ENCODE measurements at places on chromosomes 7 and 10.

- DNase-seq = no peak
Observed at GRCh38 chr10:76195654-76196390, 764.4 kb downstream of the LRMDA start.

GRCh38 chr7:87155788-87156187 is 3.5 kb downstream of the DMTF1 start:
- DNase-seq = no peak

GRCh38 chr10:12097791-12098190 is 29.0 kb downstream of the DHTKD1 start:
- peak; percentile 40 for DNase-seq

GRCh38 chr10:37707829-37708578 is 149.4 kb downstream of the ZNF248 start:
- DNase-seq = no peak

- DNase-seq = no peak
Observed at GRCh38 chr7:128270826-128271272, 29.8 kb downstream of the LEP start.

GRCh38 chr10:102519246-102519825 is 15.6 kb downstream of the SUFU start:
- no peak for DNase-seq

DNA sequence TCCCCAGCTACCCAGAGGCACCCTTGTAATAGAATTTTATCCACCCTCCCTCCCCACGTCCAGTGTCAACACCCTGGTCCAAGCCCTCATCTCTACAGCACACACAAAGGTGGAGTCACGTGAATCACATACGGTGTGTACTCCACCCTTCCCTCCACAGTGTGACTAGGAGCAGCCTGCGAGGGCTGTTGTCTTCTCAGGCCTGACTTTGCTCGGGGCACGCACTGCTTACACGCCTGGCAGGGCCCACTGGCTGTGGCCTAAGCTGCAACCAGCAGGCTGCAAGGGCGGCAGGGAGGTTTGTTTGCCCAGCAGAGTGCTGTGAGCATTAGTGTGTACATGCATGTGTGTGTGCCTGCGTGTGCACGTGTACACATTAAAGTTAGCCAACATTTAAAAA is 93.7 kb downstream of the COBL start:
- DNase-seq = no peak

DNA sequence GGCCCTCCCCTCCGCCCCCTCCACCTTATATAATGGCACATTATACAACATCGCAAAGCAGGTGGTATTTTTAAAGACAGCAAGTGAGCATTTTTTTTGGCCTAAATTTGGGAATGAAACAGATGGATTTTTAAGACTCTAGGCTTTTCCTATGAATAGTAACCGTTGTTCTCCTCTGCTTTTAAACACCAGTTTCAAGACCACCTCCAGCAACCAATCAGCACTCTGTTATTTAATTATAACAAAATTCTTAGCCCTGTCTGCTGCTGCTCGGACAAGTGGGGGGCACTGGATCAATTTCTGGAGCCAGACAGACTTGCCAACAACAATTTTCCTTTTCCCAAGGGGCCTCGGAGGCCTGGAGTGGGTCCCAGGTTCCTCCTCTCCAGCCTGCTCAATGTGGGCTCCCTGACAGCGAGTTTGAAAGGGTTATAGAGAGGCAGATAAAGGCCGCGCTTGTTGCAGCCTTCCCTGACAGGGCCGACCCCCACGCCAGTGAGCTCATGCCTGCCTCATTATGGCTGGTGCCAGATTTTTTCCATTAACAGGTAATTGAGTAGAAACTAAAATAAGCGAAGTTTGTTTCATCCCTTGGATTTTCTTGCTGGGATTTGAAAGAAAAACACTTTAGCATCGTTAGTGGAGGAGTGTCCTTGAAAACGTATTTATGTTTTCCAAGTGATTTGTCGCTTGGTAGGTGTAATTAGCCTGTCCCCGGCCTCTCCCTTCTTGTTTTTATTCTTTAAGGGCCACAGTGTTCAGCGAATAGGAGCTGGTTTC is 227.3 kb downstream of the TCF7L2 start:
- DNase-seq = no peak

DNA sequence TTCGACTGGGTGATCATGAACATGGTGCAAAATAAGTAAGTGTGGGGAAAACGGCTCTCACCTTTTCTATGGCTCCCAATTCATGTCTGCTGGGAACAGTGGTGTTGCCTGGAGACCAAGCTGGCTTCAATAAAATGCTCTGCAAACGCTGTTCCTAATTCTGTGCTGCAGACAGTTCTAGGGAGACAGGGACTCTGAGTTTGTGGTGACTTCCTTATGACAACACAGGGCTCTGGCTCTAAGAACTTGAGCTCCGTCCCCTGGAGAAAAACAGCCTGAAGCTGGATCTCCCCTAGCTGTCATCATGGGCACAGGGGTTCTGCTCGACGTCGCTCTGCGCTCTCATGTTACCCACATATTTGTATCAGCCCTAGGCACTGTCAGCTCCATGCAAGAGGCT is 61.0 kb upstream of the INSYN2A start:
- DNase-seq = no peak

- DNase-seq = peak; percentile 56
Observed at GRCh38 chr7:39504963-39505362, 61.2 kb upstream of the YAE1 start.

GRCh38 chr7:92988051-92988450 is 129.7 kb downstream of the SAMD9 start:
- DNase-seq = peak; percentile 91

DNA sequence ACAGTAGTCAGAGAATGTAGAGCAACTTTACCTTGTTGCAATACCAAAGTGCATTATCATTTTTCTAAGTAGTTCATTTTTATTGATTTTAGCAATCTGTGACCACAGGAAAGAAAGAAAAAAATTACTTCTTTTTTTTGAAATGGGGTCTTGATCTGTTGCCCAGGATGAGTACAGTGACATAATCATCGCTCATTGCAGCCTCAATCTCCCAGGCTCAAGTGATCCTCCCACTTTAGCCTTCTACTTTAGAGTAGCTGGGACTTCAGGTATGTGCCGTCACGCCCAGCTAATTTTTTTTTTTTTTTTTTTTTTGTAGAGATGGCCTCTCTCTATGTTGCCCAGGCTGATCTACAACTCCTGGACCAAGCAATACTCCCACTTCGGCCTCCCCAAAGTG is 11.4 kb upstream of the OAT start:
- no peak for DNase-seq

DNA sequence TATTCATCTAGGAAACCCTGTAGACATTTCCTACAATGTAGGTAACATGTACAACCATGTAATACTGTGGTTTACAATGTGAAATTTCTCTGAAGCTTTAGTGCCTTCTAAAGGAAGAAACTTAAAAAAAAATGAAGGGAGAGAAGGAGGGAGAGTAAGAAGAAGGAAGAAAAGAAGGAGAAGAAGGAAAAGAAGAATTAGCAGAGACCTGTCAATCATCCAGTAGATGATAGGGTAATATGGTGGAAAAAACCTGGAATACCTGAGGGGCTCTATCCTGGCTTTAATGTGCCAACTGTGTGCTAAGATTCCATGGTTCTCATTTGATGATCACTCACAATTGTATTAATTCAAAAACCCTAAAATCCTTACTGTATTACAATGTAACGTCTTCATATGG is 2.6 kb upstream of the LRRN3 start:
- DNase-seq = no peak

DNA sequence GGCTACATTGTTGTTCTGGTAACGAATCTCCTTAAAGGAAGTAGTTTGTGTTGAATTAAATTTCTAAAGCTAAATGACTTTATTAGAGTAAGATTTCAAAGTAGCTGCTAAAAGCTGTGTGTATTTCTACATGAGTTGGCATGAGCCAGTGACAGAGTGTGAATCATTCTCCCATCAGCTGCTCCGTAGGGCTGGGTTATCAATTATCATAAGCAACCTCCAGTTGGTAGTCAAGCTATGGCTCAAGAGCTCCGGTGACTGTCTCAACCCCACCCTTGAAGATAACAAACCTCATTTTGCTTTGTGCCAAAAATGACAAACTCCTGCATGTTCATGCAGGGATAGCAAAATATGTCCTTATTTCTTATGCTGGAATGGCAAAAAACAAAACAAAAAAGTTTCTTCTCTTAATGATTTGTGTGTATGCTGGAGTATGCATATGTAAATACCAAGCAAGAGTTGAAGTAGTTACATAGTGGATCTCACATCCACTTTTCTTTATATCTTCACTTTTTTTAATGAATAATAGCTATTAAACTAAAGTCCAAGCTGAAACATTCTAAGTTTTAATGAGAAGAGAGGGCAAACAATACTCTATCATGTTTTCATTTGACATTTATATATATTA is 249.4 kb downstream of the CACNA2D1 start:
- DNase-seq = peak; percentile 66

GRCh38 chr7:135768467-135768866 is 19.9 kb upstream of the FAM180A start:
- no peak for DNase-seq

GRCh38 chr10:86586516-86586915 is 64.9 kb upstream of the WAPL start:
- DNase-seq = no peak

DNA sequence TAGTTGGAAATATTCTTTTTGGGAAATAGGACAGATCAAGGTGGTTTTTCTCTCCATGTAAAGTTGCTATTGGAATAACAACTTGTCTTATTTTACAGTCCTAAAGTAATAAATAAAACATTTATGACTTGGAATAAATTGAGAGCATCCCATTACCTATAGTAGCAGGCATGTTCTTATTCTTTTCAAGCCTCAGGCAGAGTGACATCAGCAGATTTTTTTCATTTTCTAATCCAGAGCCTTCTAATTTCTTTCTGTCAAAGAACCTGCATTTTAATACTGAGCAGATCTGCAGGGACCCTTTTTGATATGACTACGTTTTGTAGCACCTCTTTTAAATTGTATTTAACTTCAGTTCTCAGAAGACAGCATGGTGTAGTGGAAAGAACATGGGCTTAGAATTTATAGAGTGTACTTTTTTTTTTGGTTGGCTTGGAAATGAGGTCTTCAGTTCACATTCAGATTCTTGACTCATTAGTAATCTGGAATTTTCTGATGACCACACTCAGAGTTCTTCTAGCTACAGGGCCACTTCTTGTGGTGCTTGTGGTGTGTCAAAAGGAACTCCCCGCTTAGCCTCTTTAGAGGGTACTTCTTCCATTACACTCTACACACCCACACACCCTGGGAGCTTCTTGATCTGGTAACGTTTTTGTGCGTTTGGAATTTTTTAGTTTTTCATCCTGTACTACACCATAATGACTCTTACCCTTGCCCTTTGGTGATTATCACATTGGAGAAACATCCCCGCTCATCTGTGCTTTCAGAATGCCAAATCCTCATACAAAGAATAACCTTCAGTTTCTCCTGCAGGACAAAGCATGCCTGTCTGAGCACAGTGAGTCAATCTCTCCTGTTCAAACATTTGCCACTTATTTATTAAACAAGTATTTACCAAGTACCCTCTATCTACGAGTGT is 34.6 kb downstream of the AGK start:
- peak; percentile 78 for DNase-seq

- no peak for DNase-seq
Observed at GRCh38 chr7:24717247-24717622, 40.0 kb downstream of the GSDME start.

- no peak for DNase-seq
Observed at GRCh38 chr7:66694286-66694685, 46.2 kb upstream of the RABGEF1 start.

GRCh38 chr7:147432079-147432478 is 1158.5 kb upstream of the C7orf33 start:
- DNase-seq = no peak

DNA sequence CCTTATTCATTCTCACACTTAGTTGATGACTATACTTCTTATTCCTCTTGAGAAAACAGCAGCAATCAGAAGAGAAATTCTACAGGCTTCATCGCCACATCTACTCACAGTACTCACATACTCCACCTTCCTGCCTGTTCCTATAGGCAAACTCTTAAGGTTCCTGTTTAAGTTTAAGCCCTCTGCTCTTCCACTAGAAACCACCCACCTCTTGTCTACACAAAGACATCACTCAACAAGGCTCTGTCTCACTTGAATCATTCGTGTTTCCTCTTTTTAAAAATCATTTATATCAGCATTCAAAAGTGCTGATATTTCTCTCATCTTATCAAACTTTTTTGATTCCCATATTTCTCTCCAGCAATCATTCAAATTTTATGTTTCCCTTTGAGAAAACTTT is 85.5 kb upstream of the ADO start:
- no peak for DNase-seq

GRCh38 chr10:17659365-17659764 is 15.4 kb downstream of the STAM start:
- no peak for DNase-seq

DNA sequence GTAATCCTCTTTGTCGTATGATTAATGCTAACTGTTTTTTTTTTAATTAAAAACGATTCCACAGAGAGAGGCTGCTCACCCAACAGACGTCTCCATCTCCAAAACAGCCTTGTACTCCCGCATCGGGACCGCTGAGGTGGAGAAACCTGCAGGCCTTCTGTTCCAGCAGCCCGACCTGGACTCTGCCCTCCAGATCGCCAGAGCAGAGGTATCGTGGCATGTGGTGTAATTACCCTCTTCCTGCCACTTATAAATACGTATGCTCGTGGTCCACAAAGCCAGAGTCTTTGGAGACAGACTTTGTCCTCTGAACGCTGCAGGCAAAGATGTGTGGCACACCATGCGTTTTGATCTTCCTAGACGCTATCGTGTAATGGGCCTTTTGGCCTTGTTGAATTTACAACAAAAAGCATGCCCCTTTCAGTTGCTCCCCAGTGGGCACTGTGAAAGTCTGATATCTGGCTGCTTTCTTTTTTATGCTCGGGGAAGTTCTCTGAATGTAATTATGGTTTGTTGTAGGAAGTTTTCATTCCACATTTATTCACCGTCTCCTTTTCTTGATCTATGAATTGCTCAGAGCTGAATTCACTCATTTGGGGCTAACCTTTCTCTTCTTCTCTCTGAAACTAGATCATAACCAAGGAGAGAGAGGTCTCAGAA is 33.6 kb upstream of the BTBD16 start:
- no peak for DNase-seq

GRCh38 chr7:99617192-99617781 is 541 bp downstream of the ZSCAN25 start:
- DNase-seq = no peak

DNA sequence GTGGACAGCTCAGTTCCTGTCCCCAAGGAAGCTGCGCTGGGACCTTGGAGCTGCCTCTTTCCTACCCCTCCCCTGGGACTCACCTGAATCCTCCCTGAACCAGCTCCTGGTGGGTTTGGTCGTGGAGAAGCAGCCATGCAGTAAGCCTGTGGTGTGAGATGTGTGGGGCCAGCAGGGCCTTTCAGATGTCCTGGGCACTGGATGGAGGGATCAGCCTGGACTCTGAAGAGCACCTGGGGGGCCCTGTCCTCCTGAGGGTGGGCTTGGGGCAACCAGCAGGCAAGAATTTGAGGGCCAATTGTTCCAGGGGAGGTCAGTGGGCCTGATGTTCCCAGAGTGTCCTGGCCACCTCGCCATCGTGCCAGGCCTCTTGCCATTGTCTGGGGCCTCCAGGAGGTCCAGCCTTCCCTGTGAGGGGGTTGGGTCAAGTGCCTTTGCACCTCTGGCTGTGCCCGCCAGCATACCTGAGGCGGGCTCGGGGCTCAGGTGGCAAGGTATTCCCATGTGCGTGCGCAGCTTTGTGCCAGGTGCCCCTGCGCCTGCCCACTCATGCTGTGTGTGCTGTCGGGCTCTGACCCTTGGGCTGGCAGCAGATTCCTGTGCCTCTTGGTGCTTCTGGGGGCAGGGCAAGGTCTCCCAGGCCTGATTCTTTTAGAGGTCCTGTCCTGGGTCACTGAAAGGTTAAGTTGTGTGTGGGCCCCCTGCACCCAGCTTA is 7.3 kb downstream of the TRIM8 start:
- DNase-seq = no peak

- DNase-seq = no peak
Observed at GRCh38 chr7:130384371-130384801, 4.1 kb downstream of the CPA1 start.

GRCh38 chr10:59844436-59844835 is 61.9 kb downstream of the CCDC6 start:
- no peak for DNase-seq

All from epithelial cell of esophagus (primary cell).